Activated T-helper 2 cell treated with anti-CD3 and anti-CD28 coated beads, Interferon-gamma antibody, Interleukin-2, Interleukin-4, amounts not matched to agents 10 μg/mL and 5 μg/mL and 100 μg/mL, durations not matched to agents 14 hours and 24 hours and 36 hours (primary cell): ENCODE measurements at places on chromosomes 4 and X.

GRCh38 chrX:68570598-68570997, 71.7 kb downstream of the YIPF6 start:
- H3K4me1 ChIP-seq = peaks cover 29% of the 10 kb centered on the region
- H3K36me3 ChIP-seq = peaks cover 7% of the 10 kb centered on the region
- no peak overlapping the region for H3K4me3 ChIP-seq
- no peak for DNase-seq

- H3K4me3 ChIP-seq = no peak overlapping the region
- no peaks in the 10 kb centered on the region for H3K27me3 ChIP-seq
- no peak overlapping the region for H3K27ac ChIP-seq
- DNase-seq = no peak
- no peaks in the 10 kb centered on the region for H3K36me3 ChIP-seq
- H3K4me1 ChIP-seq = no peaks in the 10 kb centered on the region
Observed at GRCh38 chrX:96989830-96990571, 106.3 kb downstream of the RPA4 start.

GRCh38 chr4:110637408-110638088, 14.7 kb upstream of the PITX2 start:
- no peak overlapping the region for H3K4me3 ChIP-seq
- no peak overlapping the region for H3K27ac ChIP-seq
- peaks cover 2% of the 10 kb centered on the region for H3K4me1 ChIP-seq
- peaks cover 9% of the 10 kb centered on the region for H3K36me3 ChIP-seq
- H3K27me3 ChIP-seq = peaks cover 84% of the 10 kb centered on the region

DNA sequence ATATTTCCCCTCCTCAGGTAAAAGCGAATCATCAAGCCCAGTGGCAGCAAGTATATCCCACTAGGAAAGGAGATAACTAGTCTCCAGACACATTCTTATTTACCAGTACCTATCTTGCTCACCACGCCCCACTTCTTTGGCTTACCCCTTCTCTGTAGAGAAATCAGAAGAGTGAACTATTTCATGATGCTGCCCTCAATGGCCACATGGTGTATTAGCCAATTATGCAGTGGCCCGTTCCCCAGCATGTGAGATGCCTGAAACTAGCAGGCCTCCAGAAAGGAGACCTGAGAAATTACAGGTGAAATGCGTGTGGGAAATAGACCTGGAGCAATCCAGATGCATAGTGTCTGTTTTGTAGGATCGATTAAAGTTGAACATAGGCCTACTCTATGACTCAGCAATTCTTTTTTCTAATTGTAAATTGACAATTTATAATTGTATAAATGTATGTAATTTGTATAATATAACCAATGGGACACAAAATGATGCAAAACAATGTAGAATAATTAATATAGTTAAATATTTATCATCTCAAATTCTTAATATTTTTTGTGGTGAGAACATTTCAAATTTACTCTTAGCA, 87.3 kb downstream of the CXCL13 start:
- H3K27me3 ChIP-seq = peaks cover 14% of the 10 kb centered on the region
- no peak overlapping the region for H3K27ac ChIP-seq
- no peaks in the 10 kb centered on the region for H3K36me3 ChIP-seq
- peaks cover 2% of the 10 kb centered on the region for H3K4me1 ChIP-seq

DNA sequence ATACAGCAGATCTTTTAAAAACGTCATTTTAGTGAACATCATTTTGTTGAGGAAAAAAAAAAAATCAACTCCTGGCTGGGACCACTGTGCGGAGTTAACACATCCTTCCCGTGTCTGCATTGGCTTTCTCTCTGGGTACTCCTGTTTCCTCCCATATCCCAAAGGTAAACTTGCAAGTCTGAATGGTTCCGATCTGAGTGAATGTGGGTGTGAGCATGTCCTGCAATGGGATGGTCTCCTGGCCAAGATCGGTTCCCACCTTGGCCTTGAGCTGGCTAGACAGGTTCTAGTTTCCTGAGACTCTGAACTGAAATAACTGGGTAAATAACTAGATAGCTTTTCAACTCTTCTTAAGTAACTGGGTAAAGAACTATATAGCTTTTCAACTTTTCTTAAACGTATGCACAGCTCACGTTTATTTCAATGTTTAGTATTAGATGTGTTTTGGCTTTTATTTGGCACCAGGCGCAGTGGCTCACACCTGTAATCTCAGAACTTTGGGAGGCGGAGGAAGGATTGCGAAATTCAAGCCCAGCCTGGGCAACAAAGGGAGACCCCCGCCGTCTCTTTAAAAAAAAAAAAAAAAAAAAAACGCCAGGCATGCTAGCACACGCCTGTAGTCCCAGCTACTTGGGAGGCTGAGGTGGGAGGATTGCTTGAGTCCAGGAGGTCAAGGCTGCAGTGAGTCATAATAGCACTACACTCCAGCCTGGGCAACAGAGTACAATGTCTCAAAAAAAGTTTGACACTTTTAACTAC, 14.0 kb downstream of the RBMX start:
- H3K4me1 ChIP-seq = peaks cover 28% of the 10 kb centered on the region
- H3K27ac ChIP-seq = peak overlapping the region; percentile 28
- peaks cover 73% of the 10 kb centered on the region for H3K36me3 ChIP-seq

GRCh38 chr4:11428899-11429698, 405 bp upstream of the HS3ST1 start:
- H3K36me3 ChIP-seq = no peaks in the 10 kb centered on the region
- peak overlapping the region; percentile 82 for H3K4me3 ChIP-seq
- peak; percentile 18 for DNase-seq
- peaks cover 65% of the 10 kb centered on the region for H3K27me3 ChIP-seq
- peaks cover 10% of the 10 kb centered on the region for H3K4me1 ChIP-seq

GRCh38 chr4:112516471-112517066, 589 bp upstream of the NEUROG2 start:
- no peaks in the 10 kb centered on the region for H3K36me3 ChIP-seq
- H3K27me3 ChIP-seq = peaks cover 88% of the 10 kb centered on the region
- peaks cover 46% of the 10 kb centered on the region for H3K4me1 ChIP-seq
- peak overlapping the region; percentile 34 for H3K27ac ChIP-seq
- H3K4me3 ChIP-seq = peak overlapping the region; percentile 88

GRCh38 chr4:94076498-94076897, 131.2 kb upstream of the SMARCAD1 start:
- no peak for DNase-seq
- no peak overlapping the region for H3K27ac ChIP-seq
- no peaks in the 10 kb centered on the region for H3K27me3 ChIP-seq
- no peak overlapping the region for H3K4me3 ChIP-seq
- H3K4me1 ChIP-seq = no peaks in the 10 kb centered on the region

GRCh38 chr4:42411803-42412202, 14.5 kb downstream of the SHISA3 start:
- no peaks in the 10 kb centered on the region for H3K4me1 ChIP-seq
- no peaks in the 10 kb centered on the region for H3K36me3 ChIP-seq
- no peak overlapping the region for H3K4me3 ChIP-seq

DNA sequence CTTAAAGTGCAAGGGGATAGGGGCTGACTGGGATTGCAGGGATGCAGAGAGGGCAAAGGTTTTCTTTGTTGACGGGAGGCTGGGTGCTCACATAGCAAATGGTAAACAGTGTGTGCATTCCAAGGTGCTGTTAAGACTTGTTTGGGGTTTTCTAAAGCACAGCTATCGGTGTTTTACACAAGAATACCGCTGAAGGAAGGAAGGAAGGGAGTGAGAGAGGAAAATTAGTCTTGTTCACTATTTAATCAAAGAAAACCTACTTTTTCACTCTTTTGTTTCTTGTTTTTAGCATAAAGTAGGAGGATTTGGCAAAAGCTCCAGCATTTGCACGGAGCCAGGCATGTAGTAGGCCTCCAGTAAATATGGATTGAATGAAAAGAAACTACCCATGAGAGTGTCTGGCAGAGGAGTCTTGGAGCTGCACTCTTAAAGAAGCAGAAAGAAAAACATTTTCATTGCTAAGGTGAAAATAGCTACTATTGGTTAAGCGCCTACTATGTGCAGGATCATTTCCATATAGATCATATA, 99.7 kb downstream of the FIP1L1 start:
- H3K4me3 ChIP-seq = no peak overlapping the region
- no peaks in the 10 kb centered on the region for H3K4me1 ChIP-seq
- peaks cover 2% of the 10 kb centered on the region for H3K27me3 ChIP-seq
- no peak overlapping the region for H3K27ac ChIP-seq
- DNase-seq = no peak

DNA sequence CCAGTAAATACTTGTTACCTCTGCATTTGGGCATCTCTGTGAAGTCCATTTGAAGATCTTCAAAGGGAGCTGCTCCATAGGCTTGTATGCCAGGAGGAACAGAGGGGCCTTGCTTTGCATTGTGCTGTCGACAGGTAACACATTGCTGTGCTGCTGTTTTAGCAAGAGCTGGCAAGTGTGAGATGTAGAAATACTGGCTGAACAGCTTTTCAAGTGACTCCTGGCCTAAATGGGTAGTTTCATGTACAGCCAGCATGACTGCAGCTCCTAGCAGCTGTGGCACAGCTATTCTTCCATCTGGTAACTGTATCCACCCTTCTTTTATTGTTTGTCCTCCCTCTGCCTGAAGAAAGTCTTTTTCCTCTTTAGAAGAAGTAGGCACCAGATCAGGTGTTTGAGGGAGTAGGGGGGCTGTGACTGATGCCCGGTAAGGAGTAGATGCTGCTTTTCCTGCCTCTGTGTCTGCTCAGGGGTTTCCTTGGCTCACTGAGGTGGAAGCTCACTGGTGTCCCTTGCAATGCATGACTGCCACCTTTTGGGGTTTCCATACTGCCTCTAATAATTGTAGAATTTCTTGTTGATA, 965.3 kb downstream of the CCSER1 start:
- H3K4me1 ChIP-seq = no peaks in the 10 kb centered on the region
- no peak for DNase-seq
- no peak overlapping the region for H3K27ac ChIP-seq

- no peak overlapping the region for H3K27ac ChIP-seq
- peaks cover 46% of the 10 kb centered on the region for H3K36me3 ChIP-seq
- H3K27me3 ChIP-seq = no peaks in the 10 kb centered on the region
- no peak overlapping the region for H3K4me3 ChIP-seq
- peaks cover 40% of the 10 kb centered on the region for H3K4me1 ChIP-seq
Observed at GRCh38 chr4:113643505-113643904, 118.0 kb downstream of the CAMK2D start.

DNA sequence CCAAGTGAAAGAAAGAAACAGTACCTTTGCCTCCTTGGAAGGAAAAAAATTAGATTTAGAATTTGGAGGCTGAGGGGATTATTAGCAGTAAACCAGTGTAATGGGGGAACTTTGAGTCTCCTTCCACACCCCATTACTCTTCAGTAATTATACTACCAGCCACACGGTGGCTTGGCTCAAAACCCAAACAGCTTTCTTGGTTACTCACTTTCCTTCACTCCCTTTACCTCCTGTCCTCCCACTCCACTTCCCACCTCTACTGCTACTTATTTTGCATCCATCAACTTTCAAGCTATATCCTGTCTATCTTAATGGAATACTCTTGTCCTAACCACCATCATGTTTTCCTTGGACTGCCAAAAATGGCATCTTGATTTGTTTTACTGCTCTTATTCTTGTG, 310.6 kb upstream of the AADAT start:
- H3K27ac ChIP-seq = no peak overlapping the region
- DNase-seq = no peak
- H3K4me1 ChIP-seq = no peaks in the 10 kb centered on the region
- H3K4me3 ChIP-seq = no peak overlapping the region

DNA sequence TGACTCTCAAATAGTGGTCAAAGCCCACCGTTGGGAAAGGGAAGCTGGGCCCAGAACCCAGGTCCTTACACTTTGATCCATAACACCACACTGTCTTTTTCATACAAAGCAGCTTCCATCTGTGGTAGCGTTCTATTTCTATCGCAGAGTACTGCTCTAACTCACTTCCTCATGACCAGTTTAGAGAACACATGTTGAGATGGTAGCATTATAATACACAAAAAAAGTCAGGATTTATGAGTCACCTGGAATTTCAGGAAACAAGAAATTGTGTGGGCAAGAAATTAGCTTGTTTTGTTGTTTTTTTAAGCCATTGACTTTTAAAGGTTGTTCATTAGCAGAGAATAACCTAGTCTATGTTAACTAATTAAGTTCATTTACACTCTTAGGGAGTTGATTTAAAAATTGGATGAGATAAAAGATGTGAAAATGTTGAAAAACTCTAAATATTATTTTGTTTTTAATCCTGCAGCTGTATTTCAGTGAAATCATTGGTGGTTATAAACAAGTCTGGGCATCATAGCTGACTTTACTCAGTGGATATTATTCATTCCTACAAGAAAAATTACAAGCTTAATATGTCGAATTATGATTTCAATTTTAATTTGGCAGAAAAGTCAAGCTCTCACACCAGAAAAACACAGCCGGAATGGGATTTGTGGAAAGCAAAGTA, 1011.1 kb upstream of the HS3ST1 start:
- H3K27me3 ChIP-seq = no peaks in the 10 kb centered on the region
- H3K27ac ChIP-seq = no peak overlapping the region
- H3K4me3 ChIP-seq = no peak overlapping the region
- no peaks in the 10 kb centered on the region for H3K36me3 ChIP-seq
